ENCODE measurements at places on chromosomes 13 and 19.

DNA sequence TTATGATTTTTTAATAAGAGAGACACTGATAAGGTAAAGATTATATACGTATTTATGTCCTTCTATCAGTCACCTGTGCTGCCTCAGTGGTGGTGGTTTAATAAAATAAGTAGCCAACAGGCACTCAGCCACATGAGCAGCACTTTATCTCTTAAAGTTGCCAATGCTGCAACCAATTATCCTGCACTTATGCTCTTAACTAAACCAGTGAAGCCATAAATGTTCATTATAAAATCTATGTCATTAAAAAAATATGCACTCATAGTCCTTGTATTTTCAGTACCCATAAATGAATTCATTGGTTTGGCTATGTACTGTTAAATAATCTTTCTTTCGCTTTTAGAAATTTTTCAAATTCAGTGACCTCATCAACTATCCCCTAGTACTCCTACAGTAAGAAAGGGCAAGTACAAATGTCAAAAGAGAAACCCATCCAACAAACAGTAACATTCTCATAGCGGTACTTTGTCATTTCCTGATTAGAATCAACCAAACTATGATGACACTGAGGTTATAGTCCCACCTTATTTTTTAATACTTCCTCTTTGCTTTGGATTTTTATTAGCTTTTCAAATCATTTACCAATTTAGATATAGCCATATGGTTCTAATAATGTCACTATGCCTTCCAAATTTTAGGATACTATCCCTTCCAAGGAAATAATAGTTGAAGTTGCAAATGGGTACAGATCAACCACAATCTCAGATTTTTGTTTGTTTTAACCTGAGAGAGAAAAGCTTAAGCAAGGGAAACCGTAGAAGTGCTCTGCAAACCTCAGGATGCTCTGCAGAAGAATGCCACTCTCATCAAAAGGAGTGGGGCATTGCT lies 190.9 kb downstream of the KLF12 start:
- DNase-seq: no peak

- DNase-seq: no peak
Observed at GRCh38 chr19:39137131-39137530, 11.5 kb downstream of the PAK4 start.

DNA sequence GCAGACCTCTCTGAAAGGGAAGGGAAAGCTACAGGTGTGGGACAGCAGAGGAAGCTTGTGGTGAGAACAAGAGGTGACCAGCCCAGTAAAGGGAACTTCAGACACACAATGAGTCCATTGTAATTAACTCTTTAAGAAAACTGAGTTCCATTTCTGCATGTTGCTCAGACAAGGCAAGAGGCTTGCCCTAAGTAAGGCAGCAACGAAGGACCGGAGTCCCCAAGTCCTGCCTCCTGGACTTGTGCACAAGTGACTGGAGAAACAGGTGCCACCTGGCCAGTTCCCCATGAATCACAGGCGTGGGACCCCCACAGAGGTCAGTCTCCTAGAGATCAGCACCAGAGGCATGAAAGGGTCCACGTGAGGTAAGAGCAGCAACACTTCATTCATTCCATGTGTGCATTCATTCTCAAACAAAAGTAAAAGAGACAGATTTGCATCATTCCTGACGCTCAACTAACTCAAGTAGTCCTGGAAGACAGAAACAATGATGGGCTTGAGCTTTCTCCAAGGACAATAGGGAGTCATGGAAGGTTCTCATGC lies 14.7 kb upstream of the SIGLEC6 start:
- DNase-seq: no peak

- DNase-seq: no peak
Observed at GRCh38 chr19:14369399-14370168, 11.7 kb upstream of the ADGRE5 start.

DNA sequence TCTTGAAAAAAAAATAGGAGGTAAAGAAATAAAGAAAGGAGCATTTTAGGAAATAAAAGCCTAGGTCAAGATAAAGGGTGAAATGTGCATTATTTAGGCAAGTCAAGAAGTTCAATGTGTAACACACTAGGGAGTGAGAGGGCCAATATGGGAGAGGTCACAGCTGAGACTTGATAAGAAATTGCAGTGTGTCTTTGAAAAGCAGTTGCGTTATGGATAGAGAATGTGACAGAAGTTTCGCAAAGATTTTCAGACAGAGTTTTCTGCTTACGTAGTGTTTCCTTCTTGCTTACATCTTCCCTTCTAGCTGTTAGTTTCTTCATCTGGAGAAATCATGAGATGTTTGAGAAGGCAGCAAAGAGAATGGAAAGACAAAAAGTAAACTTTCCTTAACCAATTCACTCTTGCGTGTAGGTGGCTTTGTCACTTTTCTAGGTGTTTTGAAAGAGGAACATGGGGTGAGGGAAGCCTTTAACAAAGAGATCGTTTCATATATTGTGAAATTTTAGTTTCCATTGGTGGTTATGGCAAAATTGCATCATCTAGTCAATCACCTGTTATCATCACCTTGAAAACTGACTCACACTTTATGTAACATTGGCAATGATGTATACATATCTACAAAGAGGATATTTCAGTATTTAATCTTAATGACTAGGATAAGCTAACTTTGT lies 975.5 kb downstream of the OLFM4 start:
- DNase-seq: no peak

DNA sequence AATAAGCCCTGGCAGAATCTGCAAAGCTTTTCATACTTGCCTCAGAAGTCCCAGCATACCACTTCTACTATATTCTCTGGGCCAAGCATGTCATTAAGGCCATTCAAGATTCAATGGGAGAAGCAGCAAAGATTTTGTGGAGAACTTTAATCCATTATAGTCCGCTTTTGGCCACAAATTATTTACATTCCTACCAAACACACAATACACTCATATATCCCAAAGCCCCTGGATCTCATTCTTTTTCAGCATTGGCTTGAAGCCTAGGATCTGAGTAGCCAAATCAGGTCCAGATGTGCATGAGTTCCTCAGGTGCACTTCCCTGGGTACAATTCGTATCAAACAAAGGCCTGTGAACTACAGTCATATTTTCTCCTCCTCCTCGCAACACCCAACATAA lies 203.4 kb downstream of the NDFIP2 start:
- no peak for DNase-seq

GRCh38 chr19:31639306-31639705 lies 290.1 kb upstream of the TSHZ3 start:
- no peak for DNase-seq

GRCh38 chr13:110945928-110946570 lies 31.2 kb upstream of the ANKRD10 start:
- no peak for DNase-seq

DNA sequence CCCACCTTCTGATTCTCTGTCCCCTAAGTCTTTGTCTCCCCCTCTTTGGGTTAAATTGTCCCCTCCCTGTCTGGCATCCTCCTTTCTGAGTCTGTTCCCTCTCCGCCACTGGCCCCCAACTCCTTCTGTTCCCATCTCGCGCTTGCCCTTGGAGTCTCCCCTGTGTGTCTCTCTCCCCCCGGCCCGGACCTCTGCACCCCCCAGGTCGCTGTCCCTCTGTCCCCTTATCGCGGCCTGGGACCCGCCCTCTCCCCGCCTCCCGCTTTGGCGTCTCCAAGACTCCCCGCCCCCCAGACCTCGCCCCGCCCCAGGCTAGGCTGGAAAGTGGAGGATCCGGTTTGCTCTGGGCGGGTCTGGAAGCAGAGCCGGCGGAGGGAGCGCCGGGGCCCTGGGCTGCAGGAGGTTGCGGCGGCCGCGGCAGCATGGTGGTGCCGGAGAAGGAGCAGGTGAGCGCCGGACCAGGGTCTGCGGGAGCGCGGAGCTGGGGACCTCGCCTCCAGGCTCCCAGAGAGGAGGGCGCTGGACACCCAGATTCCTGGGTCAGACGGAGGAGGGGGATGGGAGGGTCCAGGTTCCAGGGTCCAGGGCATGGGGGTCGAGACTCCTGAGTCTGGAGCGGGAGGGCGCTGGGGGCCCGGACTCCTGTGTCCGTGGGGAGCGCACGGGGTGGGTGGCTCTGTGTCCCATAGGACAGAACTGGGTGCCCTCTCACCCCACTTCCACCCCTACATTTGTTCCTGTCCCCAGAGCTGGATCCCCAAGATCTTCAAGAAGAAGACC lies at the start of gene TRPM4:
TSS of gene TRPM4 (plus strand) at position 348 of the 780 bp plus-strand sequence. CDS start at position 423, 75 bp downstream.
- peak; percentile 90 for DNase-seq

DNA sequence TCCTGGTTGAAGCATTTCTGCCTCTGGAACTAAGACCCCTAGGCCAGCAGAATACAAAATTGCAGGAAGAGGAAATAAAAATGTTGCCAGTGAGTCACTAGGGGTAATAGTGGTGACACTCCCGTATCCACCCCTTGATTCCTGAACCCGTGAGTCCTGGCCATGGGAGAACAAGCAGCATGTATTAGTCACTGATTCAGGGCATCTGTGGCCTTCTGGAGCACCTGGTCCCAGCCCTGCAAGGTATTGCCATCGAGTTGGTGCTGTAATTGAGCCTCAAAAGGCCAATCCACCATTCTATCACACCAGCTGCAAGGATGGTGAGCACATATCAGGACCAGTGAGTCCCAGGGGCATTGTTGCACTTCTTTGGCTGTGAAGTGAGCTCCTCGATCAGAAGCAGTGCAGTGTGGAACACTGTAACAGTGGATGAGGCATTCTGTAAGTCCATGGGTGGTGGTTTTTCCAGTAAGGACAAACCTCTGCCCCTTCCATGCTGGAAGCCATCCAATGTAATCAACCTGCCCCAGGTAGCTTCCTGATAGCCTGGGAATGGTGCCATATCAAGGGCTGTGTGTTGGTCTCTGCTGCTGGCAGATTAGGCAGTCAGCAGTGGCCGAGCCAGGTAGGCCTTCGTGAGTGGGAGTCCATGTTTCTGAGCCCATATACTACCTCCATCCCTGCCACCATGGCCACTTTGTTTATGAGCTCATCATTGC lies 39.6 kb downstream of the C1QTNF9 start:
- DNase-seq: peak; percentile 80

GRCh38 chr19:4088975-4089374 lies 22.3 kb upstream of the ZBTB7A start:
- DNase-seq: no peak

DNA sequence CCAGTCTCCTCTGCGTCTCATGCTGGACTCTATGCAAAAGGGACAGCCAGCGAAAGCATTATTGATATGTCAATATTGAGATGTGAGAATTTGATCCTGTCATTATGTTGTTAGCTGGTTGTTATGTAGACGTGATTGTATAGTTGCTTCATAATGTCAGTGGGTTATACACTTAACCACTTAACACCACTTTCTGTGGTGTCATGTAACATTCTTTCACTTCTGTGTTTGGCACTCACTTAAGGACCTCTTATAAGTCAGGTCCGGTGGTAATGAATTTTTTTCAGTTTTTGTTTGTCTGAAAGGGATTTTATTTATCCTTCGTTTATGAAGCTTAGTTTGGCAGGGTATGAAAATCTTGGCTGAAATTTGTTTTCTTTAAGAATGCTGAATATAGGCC lies 7.1 kb upstream of the SIGLEC7 start:
- peak; percentile 7 for DNase-seq

DNA sequence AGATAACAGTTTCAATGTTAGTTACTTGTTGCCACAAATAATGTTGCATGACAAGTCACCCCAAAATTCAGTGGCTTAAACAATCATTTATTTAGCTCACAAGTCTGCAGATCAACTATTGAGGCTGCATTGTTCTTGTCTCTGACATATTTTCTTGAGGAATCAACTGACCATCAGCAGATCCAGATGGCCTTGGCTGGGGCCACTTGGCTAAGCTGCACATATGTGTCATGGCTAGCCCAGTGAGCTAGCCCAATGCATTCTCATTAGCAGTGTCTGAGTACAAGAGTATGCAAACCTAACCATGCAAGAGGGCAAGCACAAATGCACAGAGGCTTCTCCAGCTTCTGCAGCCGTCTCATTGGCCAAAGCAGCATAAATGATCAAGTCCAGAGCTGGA lies 180.4 kb downstream of the DNAJC15 start:
- DNase-seq: no peak

DNA sequence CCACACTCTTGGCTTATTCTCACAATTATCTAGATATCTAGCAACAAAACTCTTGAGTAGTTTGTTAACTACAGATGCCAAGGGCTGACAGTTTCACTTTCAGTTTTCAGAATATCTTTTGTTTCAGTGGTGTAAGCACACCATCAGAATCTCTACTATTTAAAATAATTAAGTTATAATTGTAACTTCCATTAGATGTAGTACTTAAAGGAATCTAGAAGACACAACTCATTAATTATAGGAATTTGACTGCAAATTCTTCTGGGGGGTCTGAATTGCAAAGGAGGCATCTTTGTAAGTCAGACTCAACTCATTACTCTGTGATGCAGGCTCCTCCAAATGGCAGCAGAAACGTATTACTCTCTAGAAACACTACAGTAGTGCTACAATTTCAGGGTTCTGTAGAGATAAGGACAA lies 44.9 kb upstream of the USPL1 start:
- no peak for DNase-seq

DNA sequence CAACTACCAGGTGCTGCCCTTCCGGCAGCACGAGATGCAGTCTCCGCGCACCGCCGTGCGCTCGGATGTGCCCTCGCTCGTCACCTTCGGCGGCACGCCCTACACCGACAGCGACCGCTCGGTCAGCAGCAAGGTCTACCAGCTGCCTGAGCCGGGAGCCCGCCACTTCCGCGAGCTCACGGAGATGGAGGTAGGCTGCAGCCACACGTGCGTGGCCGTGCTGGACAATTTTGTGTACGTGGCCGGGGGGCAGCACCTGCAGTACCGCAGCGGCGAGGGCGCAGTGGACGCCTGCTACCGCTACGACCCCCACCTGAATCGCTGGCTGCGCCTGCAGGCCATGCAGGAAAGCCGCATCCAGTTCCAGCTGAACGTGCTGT lies 15.2 kb upstream of the CRTC1 start:
- DNase-seq: no peak

DNA sequence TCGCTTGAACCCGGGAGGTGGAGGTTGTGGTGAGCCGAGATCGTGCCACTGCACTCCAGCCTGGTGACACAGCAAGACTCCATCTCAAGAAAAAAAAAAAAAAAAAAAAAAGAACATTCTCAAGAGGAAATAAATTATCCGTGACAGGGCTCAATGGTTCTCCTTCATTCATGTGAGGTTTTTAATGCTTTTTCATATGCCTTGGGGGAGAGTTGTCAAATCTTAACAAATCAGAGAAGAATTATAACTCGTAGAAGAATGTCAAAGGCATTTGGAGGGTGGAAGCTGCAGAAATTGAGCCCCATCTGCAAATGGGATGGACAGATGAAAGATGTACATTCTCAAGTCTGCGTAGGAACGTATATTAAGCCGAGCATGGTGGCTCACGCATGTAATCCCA lies 34.9 kb upstream of the HOMER3 start:
- DNase-seq: no peak

GRCh38 chr13:79516595-79516994 lies 35.6 kb downstream of the NDFIP2 start:
- DNase-seq: no peak

DNA sequence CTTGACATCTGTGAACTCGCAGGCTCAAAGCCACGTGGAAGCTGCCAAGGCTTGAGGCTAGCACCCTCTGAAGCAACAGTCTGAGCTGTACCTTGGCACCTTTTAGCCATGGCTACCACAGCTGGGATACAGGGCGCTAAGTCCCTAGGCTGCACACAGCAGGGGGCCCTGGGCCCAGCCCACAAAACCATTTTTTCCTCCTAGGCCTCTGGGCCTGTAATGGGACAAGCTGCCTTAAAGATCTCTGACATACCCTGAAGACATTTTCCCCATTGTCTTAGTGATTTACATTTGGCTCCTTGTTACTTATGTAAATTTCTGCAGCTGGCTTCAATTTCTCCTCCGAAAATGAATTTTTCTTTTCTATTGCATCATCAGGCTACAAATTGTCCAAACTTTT lies 455.9 kb downstream of the TDRD3 start:
- DNase-seq: no peak
